ENCODE measurements at places on chromosomes 3 and 15.

- no peak for DNase-seq
Observed at GRCh38 chr15:98943051-98943508, 64.5 kb downstream of the PGPEP1L start.

DNA sequence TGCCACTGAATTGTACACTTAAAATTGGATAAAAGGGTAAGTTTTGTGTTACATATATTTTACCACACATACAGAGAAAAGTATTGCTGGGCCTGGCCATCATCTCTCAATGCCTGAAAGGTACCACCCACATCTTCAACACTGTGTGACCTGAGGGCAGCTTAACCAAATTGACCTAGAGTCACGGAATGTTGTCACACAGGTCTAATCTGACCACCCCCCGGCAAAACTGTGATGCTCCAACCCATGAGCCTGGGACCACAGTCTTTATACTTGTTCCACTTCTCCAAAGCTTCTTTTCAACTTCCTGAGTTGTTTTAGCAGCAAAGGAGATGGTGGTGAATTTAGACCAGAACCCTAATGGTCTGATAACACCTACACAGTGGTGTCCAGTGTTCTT lies 210.3 kb upstream of the TPM1 start:
- no peak for DNase-seq

GRCh38 chr15:77631745-77632533 lies 773 bp downstream of the LINGO1 start:
- no peak for DNase-seq

DNA sequence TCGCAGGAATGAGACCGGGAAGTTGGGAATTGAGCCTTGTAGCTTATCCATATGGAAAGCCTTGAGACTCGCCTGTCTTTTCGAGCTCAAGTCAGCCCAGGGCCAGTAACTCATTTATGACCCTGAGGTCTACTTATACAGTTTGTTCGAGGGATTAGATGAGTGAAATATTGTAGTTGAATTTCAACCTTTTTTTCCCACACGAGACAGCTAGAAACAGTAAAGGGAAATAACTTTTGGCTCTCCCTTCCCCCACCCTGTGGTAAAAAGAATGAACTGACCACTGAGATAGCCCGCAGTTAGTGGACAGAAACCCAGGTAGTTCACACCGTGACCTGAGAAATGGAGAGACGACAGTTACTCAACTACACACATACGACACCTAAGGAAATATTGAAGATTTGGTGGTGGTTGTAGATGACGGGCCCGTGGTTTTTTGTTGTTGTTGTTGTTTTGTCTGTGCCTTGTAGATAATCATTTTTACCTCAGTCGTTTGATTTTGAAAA lies 841 bp downstream of the EIF3J start:
- peak; percentile 1 for DNase-seq

DNA sequence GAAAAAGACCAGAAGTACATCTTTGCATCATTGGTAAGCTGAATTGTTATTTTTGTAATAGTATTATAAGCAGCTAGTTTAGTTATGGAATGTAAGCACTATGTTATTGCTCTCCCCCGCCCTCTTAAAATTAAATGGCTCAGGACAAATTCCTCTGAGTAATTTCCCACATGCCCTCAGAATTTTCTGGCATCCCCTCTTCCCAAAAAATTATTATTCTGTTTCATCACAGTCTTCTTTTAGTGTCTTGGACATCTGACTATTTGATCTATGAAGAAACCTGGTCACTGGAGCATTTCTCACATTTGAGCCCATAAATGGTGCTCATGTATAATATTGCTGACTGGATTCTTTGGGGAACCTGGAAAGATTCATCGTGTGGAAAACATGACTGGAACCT lies 68.3 kb downstream of the KLHL25 start:
- no peak for DNase-seq

GRCh38 chr15:39336926-39337325 lies 244.0 kb upstream of the THBS1 start:
- DNase-seq = no peak

- no peak for DNase-seq
Observed at GRCh38 chr15:52103217-52104207, 9.1 kb downstream of the BCL2L10 start.

All from NCI-H1694 treated with DMSO at 0.1 percent for 48 hours (cell line).